ENCODE measurements at places on chromosomes 2 and 18.

DNA sequence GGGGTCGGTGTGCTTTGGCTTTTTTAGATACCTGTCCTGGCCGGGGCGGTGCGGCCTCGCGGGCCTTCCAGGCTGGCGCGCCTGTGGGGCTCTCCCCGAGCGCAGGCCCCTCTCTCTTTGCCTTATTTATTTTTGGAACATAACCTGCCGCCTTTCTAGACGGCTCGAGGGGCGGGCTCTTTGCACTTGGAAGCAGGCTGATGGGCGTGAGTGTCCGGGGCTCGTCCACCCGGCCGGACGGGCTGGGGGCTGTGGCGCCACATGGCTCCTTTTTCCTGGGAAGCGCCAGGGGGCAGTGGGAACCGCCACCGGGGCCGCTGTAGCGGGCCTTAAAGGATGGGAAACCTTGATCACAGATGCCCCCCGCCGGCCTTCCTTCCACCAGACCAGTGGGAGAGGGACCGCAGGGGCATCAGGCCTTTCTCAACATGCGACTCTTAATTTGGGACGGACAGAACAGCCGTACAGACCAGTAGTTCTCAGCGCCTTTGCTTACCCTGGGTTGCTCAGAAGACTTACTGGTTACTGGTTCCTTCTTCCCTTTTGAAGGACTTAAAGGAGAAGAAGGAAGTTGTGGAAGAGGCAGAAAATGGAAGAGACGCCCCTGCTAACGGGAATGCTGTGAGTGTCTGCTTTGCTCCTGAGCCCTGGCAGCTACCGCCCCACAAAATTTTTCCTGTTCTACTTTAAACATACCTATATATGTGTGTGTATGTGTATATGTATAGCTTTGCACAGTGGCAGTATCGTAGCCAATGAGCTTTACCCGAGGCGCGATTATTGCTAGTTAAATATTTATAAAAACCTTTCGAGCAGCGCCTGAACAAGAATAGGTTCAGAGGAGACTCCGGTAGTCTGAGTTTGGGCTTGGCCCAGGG lies 2.7 kb downstream of the PTMA start:
- DNase-seq = no peak

GRCh38 chr18:63099848-63100629 lies 219.5 kb downstream of the BCL2 start:
- DNase-seq = no peak

GRCh38 chr2:31947871-31948270 lies 62.9 kb downstream of the MEMO1 start:
- no peak for DNase-seq

DNA sequence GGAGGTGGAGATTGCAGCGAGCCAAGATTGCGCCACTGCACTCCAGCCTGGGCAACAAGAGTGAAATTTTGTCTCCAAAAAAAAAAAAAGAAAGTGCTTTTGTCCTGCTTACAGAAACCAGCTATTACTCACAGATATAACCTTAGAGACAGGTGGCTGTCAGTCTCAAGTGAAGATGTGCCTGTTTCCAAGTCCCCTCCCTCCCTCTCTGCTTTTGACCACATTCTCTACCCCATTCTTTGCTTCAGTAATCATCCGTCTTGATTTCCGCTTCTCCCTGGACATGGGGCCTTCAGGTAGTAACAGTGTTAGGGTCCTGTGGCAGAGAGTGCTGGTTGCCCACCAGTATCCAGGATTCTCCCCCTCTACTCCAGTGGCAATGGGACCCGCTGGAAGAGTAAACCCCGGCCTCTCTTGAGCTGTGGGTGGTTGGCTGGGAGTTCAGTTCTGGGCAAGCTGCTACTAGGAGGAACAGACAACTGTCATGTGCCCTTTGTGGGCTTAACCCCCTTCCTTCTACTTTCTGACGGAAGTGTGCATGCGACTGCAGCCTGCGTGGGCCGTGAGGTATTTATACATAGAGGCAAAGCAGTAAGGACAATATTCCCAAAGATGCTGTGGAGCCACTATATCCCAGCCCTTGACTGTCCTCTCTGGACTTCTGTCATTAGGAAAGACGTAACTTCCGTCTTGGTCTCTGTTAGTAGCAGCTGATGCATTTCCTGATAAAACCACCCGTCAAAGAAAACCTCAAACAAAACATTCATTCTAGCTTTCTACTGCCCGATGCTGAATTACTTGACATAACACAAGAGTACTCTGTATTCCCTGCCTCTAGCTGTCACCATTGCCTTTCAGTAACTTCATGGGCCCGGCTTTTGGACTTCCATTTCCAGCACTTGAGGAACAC lies 17.8 kb downstream of the PDCL3 start:
- peak; percentile 49 for DNase-seq

DNA sequence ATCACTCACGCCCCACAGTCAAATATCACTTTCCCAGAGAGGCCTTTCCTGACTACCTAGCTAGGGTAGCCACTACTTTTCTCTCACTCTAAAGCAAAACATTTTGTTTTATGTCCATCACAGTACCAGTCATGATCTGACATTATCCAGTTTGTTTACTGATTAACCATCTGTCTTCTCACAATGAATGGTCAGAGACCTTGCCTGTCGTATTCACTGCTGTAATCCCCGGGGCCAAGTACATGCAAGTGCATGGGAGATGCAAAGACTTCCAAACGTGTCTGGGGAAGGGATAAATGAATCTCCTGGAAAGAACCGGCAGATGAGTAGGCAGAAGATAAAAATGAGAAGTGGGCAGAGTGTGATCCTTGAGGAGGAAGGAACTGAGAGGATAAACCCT lies 39.7 kb downstream of the THUMPD2 start:
- no peak for DNase-seq

DNA sequence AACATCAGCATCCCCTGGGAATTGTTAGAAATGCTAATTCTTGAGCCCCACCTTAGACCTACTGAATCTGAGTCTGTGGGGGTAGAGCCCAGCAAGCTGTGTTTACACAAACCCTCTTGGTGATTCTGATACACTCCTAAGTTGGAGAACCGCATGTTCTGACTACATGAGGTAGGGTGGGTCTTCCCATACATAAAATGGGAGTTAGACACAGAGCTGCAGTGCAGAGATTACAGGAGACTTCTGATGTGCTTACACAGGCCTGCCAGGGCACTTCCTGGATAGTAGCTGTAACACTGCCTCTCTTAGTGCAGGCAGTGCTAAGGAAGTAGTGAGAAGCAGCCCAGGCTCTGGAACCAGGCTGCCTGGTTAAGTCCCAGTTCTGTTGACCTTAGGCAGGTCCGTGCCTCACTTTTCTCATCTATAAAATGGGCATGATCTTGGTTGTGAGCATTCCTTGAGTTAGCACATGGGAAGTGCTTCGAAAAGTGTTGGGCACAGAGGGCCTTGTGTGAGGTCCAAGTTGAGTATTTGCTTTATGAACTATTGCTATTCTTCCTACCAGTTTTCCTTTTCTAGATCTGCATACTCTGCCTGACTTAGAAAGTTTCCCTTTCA lies 67.3 kb downstream of the GLI2 start:
- no peak for DNase-seq

GRCh38 chr2:168858146-168858545 lies 32.1 kb downstream of the SPC25 start:
- DNase-seq = no peak

- no peak for DNase-seq
These were observed 254.1 kb downstream of the TRIB2 start for GRCh38 chr2:12970861-12971260.

DNA sequence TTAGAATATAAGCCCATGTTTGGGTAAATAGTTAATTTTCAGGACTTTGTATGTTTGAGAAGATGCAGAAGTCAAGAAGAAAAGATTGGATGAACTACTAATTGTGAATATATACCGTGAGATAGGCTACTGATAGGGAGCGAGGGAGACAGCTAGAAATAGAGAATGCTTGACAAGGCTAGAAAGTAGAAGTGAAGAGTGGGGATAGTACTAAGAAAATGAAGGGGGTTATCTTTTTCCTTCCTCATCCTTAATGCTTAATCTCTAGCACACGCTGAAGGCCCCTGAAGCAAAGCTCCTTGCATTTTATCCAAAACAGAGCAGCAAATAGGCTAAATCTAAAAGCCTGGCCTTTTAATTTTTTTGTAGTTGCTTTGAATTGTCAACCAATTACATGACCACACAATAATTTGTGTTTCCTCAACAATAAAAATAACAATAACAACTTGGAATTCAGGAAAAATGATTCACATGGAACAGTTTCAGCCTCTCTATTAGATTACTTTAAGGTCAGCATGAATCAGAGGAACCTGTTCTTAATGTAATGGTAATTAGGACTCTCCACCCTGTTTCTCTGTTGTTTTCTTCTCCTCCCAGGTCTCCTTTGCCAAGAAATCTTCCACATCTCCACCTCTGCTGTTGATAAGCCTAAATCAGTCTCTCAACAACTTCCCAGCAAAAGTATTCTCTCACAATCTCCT lies 1071.3 kb upstream of the ZEB2 start:
- DNase-seq = no peak

GRCh38 chr2:197138506-197138905 lies 172.1 kb downstream of the ANKRD44 start:
- DNase-seq = no peak

- DNase-seq = no peak
These were observed 8.3 kb downstream of the EHBP1 start for GRCh38 chr2:62713837-62714236.

GRCh38 chr2:80545420-80546210 lies 241.1 kb upstream of the LRRTM1 start:
- no peak for DNase-seq

DNA sequence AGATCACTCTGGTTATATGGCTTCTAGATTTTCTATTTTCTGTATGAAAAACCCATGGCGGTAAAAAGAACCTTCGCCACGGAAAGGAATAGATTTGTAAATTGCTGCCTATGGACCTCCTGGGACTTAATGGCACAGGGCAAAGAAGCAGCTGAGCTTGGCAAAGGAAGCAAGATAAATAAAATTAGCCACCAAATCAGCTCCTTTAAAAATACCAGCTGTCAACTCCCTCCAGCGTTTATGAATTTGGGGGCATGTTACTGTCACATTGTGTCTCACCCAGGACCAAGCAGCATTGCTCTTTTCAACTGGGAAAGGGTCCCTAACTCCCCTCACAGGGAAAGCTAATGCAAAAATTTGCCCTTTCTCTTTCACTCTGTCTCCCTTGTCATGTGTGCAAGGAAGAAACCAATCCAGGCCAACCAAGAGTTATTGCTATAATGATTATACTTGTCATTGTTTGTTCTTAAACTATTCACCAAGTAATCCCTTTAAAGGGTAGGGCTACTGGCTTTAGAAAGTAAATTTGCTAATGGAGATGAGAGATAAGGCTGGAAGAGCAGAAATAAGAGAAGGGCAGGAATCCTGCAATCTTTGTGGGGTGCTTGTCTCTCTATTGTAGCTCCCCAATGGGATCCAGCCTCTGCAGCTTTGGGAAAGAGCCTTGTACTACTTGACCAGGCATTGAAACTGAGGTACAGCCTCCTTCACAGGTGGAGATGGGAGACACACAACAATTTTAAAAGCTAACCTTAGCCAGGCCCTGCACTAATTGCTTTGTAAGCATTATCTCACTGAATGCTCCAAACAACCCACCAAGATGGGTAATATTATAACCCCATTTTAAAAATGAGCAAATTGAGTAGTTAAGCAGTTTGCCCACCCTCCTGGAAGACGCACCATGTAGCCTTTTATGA lies 119.1 kb upstream of the KLF7 start:
- DNase-seq = no peak

- no peak for DNase-seq
These were observed 1082.0 kb downstream of the SOCS6 start for GRCh38 chr18:71370671-71371445.

GRCh38 chr18:6814882-6815425 lies 85.4 kb downstream of the ARHGAP28 start:
- DNase-seq = no peak

DNA sequence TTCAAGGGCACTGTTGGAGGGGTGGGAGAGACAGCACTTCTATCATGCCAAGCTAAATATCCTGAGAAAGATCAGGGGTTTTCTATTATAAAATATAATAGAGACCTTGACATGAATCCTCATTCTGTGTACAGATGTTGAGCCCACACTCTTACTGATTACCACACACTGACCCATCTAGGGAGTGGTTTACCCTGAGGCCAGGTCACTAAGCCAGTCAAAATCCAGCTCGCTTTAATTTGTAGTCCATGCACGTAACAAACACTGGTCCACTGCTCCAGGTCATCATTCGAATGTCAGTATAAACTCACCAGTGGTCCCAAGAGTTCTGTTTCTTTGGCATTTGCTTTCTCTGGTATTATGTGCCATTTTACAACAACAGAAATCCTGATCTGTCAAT lies 96.4 kb downstream of the SLC8A1 start:
- DNase-seq = no peak

GRCh38 chr2:128348701-128349100 lies 30.0 kb upstream of the HS6ST1 start:
- no peak for DNase-seq

GRCh38 chr2:17235167-17235566 lies 283.1 kb downstream of the RAD51AP2 start:
- no peak for DNase-seq

DNA sequence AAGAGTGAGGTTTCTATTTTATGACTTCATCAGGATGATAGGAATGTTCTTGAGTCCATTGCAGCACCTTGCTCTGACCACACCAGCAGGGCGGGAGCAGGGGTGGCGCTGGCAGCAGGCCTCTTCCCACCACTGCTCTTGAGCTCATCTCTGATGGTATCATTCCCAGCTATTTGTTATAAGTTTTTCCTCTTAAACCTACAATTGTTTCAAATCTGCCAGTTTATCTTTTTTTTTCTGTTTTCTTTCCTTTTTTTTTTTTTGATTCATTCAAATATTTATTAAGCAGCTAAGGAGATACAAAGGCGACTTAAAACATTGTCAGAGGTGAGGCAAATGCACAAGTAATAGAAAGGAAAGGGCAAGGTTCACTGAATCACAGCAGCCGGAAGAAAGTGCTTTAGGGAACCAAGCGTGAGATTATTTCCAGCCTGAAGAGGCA lies 28.7 kb downstream of the NIFK start:
- DNase-seq = no peak

GRCh38 chr2:12955864-12956263 lies 239.1 kb downstream of the TRIB2 start:
- DNase-seq = no peak

- DNase-seq = no peak
These were observed 376.6 kb downstream of the HRH4 start for GRCh38 chr18:24837066-24837465.

- DNase-seq = peak; percentile 18
These were observed 77.3 kb upstream of the UPP2 start for GRCh38 chr2:158024288-158024898.

GRCh38 chr18:40094441-40094840 lies 1860.6 kb upstream of the PIK3C3 start:
- DNase-seq = no peak

DNA sequence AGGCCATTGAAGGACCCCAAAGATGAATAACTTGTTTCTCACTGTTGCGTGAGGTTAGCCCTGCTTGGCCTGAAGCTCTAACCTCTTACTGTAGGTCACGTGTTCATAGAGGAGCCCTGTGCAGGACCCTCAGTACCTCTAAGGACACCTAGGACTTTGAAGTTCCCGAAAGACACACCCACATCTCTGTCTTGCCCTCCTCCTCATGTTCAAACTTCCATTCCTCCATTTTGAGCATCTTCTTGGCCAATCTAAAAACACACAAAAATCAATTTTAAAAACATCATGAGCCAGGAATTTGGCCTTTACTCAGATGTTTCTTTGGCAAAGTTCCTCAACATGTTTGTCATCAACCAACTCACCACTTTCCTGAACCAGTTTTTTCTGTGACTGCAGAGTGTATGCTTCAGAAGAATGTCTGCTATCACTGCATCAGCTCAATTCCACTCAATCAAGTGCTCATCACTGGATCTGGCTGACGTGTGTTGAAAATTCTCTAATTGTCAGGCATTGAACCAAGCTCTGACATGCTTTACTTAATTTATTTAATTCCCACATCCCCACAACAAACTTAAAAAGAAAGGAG lies 101.6 kb downstream of the AP1S3 start:
- no peak for DNase-seq

GRCh38 chr2:45117383-45117782 lies 108.1 kb upstream of the SIX2 start:
- DNase-seq = no peak
